Breast epithelium (tissue), 4 donors: ENCODE measurements at places on chromosomes 4 and X.

GRCh38 chrX:17226736-17227135 lies 148.3 kb upstream of the NHS start:
- DNase-seq, result no peak

GRCh38 chrX:120291211-120291610 lies 20.1 kb downstream of the TMEM255A start:
- no peak for DNase-seq

DNA sequence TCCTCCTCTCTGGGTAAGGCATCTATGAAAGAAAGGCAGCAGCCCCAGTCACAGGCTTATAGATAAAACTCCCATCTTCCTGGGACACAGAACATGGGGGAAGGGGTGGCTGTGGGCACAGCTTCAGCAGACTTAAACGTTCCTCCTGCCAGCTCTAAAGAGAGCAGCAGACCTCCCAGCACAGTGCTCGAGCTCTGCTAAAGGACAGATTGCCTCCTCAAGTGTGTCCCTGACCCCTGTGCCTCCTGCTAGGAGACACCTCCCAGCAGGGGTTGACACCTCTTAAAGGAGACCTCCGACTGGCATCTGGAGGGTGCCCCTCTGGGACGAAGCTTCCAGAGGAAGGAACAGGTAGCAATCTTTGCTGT lies 89.9 kb downstream of the EFHC2 start:
- no peak for DNase-seq

DNA sequence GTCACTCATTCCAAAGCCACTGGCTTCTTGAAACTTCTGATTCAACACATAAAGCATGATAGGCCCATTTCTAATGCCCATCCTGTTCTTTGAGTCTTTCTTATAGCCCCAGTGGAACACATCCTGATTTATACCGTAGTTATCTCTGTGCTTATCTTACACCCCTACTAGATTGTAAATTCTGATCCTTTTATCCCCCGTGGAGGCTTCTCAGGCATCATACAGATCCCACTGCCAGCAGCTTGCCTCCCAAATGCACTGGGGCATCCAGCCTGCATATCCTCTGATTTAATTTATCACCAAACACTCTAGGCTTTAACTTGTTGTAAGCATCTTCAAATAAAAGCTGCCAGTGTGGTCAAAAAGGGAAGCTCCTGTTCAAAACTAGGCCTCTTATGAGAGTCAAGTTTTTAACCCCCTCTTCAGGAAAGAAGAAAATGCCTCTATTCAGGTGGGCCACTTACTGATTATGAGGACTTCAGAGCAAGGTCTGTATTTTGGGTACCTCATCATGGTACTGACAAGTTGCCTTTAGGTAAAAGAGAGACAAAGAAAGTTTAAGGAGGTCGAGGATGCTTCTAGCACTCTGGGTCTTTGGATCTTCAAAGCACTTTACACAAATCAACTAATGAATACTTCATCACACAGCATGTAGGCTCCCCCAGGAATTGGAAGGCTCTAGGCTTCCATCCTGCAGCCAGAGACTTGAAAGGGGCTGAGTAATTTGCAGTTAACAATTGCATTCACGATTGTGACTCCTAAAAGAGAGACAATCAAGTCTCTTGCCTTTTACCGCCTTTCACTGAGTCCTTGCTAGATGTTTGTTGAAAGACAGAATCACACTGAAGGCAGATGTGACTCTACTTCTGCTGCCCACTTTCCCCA lies 95.8 kb upstream of the LDB2 start:
- no peak for DNase-seq

GRCh38 chr4:166277853-166278252 lies 404.8 kb downstream of the TLL1 start:
- DNase-seq, result no peak

DNA sequence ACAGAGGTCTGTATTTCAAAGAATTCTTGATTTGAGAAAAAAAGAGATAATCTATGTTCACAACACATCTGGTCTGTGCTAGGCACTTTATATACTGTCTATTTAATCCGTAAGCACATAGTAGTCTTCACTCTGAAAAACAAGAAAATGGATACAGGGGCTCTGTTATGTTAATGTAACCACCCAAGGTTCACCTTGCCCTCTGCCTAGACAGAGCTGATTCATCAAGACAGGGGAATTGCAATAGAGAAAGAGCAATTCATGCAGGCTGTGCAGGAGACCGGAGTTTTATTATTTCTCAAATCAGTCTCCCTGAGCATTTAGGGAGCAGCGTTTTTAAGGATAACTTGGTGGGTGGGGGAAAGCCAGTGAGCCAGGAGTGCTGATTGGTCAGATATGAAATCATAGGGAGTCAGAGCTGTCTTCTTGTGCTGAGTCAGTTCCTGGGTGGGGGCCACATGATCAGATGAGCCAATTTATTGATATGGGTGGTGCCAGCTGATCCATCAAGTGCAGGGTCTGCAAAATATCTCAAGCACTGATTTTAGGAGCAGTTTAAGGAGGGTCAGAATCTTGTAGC lies 92.9 kb upstream of the TNIP3 start:
- DNase-seq, result no peak

GRCh38 chr4:70187216-70187615 lies 8.3 kb upstream of the ODAM start:
- DNase-seq, result no peak

GRCh38 chrX:96843566-96843965 lies 40.1 kb upstream of the RPA4 start:
- DNase-seq, result no peak

DNA sequence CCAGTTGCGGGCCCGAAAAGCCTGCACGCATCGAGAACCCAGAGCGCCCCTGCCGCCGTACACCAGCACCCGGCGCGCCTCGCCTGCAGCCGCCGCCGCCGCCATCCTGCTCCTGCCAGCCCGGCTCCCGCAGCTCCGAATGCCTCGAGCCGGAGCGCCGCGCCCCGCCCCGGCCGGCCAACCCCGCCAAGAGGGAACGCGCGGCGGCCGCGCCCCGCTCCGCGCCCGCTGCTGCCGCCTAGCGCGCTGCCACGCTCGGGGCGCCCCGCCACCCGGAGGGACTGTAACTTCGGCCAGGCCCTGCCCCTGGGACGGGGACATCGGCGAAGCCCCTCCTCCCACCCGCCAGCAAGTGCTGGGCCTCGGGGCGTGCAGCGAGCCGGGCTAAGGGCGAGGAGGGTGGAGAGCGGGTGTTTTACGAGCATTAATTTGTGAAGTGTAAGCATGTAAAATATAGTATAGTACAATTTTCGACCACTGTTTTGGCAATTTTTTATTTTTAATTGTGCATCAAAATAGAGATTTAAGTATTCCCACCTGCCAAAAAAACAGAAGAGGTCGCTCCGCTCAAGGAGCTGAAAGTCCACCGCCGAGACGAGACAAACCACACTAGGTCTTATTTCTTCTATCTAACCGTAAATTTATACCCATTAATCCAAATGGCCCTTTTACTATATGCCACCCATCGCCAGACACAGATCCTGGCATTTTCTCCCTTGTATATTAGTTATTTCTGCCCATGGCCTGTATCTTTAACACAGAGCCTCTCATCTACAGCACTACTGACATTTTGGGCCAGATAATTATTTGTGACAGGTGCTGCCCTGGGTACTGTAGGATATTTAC lies at the start of gene QDPR:
Gene QDPR (minus strand): TSS at position 141 of the 846 bp plus-strand sequence. CDS start 36 bp downstream, at position 105.
- DNase-seq, result peak; percentile 67

DNA sequence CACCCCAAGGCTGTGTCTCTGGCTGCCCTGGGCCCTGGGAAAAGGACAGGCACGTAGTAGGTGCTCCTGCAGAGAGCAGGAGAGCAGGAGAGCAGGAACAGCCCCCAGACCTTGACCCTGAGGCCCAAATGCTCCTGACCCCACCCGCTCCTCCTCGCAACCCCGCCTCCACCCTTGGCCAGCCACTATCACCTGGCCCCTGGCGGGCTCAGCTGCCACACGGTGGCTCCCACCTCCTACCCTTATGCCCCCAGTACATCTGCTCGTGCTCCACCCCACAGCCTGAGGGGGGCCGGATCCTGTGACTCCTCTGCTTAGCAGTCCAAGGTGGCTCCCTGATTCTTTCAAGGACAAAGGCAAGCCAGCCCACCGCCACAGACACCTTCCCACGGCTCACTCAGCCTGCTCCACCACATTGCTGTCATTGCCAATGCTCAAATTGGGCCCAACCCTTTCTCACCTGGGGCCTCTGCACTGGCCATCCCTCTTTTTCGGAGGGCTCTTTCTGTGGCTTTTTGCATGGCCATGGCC lies 5.4 kb upstream of the HAUS7 start:
- no peak for DNase-seq

GRCh38 chr4:128517096-128517738 lies 229.6 kb upstream of the PGRMC2 start:
- no peak for DNase-seq

DNA sequence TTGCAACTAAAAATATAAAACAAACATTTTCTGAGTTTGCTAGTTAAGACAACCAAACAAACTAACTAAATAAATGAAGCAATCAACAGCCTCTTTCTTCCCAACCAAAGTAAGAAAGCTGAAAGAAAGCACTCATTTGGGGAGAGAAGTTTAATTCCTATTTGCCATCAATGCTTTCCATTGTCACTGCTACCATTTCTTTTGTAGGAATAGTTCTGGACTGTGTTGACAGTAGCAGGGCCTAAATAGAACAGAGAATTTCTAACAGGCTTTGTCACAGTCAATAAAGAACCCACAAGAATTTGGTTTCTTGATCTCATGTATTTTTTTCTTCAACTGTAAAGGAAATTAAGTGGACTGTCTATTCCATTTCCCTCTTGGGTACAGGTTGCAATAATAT lies 1886.4 kb upstream of the TENM3 start:
- DNase-seq, result no peak

DNA sequence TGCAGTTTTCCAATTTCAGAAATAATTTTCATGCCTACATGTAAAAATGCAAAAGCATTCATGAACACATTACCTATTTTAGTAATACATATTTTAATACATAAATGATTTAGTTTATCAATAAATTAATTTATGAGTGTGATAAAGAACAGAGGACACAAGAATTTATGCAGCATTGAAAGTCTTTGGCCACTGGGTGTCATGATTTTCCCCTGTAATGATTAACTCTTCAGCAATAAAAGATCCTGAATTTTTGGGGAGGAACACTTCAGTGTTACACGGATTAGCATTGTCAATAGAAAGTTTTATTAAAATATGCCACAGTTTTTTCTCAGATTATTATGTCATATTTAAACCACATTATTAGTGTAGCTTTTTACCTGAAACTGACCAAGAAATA lies 8.6 kb upstream of the VCX2 start:
- DNase-seq, result no peak

DNA sequence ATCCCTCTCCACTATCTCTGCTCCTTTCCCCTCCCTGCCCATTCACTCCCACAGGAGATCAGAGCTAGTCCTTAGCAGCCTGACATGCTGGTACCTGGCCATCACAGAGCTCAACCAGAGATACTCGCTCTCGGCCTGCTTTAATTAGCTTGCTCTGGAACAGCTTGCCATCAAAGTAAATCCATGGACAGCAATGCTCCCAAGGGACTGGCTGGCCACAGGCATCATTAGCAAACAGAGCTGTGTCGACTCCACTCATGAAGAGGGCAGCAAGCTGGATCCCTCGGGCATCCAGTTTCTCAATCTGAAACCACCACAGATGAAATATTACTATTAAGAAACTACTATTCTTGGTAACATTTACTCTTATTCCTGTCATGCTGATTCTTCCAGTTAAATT lies 43.4 kb upstream of the PHF8 start:
- no peak for DNase-seq

DNA sequence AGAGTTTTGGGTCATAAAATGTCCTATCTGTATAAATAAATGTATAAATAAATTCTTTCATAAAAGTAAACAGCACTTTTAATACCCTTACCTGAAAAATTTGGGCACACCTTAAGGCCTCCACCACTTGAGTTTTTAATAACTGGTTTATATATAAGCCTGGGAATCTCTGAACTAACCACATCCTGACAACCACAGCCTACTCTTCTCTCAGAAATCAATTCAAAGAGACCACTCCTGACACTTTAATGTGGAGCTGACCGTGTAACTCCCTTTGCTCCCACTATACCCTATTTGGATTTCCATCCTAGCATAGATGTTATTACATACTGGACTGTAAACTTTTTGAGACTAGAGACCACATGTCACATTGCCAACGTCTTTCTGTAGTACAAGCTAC lies 3.5 kb downstream of the FBXL5 start:
- DNase-seq, result no peak

DNA sequence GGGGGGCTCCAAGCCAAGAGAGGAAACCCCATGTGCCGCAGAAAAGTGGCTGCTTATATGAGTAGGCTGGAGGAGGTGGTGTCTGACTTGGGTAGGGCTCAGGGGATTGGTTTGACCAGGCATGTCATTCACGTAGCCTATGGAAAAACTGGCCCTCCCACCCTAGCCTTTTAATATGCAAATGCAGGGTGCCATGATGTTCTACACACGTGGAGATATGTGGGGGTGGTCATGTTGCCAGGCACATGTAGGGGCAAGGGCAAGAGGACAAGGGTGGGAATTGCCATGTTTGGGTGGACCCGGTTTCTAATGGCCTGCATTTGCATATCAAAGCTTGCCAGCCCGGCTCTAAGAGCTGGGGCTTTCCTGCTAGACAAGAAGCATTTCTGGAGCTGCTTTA lies 86.9 kb upstream of the SHISA3 start:
- no peak for DNase-seq

GRCh38 chr4:99574530-99575324 lies at the start of gene MTTP:
TSS of gene MTTP (plus strand) at chr4:99574824. CDS start at chr4:99574910, 86 bp downstream.
- DNase-seq, result no peak

DNA sequence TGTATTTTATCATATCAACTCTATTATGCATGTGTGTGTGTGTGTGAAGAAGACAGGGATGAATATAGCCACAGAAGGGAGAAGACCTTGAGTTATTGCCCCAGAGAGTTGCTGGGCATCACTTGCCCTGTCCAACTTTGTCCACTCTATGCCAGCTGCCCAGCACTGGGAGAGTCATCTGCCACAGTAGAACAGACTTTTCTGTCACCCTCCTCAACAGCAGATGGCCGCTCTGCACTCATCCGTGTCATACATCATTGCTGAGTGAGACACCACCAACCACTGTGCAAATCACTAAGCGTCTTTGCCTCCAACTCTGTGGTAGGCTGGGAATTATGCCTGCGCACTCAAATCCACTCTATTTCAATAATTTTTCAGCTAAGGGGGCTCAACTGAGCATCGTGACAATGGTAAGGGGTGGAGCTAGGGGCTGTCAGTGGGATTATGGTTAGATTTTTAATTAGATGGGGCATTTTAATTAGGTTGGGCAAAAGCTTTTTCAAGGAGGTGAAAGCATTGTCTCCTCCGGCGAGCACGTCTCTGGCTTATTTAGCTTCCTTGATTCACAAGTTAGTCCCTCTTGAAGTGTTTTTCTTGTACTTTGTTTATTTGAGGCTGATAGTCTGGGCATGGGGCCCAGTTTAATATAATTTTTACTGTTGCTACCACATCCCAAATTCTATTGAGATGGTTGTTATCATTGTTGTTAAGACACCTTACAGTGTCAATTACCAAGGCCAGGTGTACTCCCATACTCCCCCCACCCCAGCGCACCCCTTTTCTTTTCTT lies 100.1 kb upstream of the KLF3 start:
- no peak for DNase-seq

GRCh38 chr4:81376720-81377119 lies 95.0 kb downstream of the RASGEF1B start:
- no peak for DNase-seq

- no peak for DNase-seq
Measured at GRCh38 chr4:151629097-151629783, 131.6 kb downstream of the GATB start.

- no peak for DNase-seq
Measured at GRCh38 chrX:107135049-107135964, 16.7 kb upstream of the RBM41 start.
